Right cardiac atrium (tissue), 5 donors: ENCODE measurements at places on chromosomes 5 and 9.
A peak's percentile ranks its signal among the peaks of the same experiment; 100 is the strongest.

DNA sequence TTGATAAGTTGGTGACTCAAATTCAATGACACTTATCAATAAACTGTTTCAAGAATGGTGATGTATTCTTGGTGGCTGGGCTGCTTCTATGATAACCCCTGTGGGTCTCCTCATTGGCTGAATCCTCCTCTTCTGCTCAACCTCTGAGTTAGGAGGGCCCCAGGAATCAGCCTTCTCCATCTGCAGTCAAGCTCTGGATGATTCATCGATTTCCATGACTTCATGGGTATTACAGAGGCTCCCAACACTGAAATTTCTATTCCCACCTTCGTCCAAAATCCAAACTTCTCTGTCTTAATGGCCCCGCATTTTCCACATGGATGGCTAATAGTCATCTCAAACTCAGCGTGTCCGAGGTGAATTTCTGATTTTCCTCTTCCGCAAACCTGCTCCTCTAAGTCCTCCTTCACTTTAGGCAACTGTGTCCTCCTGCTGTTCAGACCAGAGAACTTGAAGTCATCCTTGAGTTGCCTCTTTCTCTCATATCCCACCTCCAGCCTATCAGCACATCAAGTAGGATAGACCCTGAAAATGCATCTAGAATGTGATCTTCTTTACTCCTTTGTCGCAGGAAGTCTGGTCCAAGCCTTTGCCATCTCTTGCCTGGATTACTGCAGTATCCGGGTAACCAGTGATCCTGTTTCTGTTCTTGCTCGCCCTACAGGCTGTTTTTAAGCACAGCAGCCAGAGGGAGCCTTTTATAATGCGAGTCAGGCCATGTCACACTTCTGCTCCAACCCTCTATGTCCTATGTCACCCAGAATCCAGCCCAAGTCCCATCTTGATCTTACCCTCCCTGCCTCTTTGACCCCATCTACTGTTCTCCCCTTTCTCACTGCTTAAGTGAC lies 41.4 kb upstream of the IL7R start:
- DNase-seq, result no peak

DNA sequence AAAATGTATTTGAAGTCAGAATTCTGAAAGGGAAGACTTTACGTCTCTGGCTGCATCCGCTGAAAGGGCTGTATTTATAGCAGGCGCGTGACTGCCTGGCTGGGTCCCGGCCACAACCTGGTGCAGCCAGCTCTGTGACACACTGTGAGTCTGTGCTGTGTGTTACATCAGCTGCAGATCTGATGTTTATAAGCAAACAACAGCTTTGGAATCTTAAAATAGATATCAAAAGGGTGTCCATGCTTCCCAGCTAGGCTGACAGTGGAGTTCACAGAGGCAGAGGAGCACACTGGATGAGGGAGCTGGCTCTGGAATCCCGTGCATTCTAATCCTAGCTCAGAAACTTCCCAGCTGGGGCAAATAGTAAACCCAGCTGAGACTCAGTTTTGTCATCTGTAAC lies 433.4 kb upstream of the BRINP1 start:
- DNase-seq, result peak; percentile 77

GRCh38 chr5:155193483-155194107 lies 180.0 kb downstream of the KIF4B start:
- DNase-seq, result peak; percentile 40

DNA sequence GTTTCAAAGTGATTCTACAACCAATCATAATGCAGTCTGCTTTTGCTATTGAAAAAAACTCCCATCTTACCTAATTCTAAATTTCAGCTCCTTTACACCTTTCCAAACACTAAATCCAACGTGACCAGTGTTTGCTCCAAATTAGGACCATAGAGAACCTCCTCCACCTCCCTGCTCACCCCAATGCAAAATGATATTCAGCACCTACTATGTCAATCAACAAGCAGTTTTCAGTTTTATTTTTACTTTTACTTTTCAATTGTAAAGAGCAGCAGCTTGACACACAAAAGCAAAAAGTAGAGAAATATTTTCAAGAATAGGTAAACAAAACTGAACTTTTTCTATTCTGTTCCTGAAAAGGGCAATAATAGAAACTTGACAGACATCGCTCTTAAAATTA lies 3.4 kb downstream of the FAM13B start:
- no peak for DNase-seq

- no peak for DNase-seq
Measured at GRCh38 chr5:120803282-120803681, 339.2 kb downstream of the PRR16 start.

DNA sequence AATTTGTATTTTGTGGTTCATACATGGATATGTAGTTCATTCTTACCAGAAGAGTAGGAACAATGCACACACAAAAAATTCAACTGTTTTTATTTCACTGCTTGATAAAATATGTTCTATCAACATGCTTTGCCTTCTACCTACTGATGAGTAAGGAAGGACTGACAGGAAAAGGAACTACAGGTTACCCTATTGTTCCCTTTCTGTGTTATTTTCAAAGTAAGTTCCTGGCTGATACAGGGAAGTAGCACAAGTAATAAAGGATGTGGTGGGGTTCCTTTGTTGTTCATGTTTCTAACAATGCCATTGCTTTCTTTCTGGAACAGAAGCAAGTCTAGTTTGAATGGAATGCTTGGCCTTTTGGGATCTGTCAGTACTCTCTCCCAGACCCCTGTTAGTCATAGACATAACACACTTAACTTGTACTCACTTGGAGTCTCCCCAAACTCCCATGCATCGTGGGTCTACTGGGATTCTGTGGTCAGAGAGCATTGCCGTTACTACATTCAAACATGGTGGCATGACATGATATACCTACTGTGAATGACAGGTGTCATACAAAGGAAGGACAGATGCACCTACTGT lies 20.2 kb upstream of the ALDOB start:
- DNase-seq, result no peak

DNA sequence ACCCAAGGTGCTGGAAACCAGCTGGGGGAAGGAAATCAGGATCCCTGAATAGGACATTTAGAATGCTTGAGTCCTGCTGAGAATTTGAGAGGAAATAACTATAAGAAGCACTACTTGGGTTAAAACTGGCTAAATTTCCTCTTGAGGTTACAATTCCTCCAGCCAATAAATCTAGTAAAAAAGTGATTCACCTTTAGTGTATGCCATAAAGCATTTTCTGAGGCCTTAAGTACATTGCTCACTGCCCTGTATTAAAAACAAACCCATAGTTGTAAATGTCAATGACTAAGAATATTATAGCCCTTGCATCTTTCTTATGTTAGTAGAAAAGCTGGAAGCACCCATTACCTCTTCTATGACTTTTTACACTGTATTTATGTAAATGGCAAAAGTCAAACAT lies 634.7 kb upstream of the ARRDC3 start:
- DNase-seq, result no peak

DNA sequence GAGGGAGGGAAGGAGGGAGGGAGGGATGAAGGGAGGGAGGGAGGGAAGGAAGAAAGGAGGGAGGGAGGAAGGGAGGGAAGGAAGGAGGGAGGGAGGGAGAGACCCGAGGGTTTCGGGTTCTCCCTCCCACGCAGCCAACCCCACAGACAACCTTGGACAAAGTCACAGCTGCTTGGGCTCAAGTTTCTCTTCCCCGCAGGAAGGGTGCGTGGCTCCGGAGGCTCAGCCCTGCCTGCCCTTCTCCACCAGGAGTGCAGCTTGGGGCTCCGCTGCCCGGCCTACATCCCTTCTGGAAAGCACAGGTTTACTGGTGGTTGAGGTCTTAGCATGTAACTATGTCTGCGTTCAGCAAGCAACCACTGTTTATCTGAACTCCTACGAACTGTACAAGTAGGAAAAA lies 15.0 kb downstream of the SLC12A7 start:
- no peak for DNase-seq

DNA sequence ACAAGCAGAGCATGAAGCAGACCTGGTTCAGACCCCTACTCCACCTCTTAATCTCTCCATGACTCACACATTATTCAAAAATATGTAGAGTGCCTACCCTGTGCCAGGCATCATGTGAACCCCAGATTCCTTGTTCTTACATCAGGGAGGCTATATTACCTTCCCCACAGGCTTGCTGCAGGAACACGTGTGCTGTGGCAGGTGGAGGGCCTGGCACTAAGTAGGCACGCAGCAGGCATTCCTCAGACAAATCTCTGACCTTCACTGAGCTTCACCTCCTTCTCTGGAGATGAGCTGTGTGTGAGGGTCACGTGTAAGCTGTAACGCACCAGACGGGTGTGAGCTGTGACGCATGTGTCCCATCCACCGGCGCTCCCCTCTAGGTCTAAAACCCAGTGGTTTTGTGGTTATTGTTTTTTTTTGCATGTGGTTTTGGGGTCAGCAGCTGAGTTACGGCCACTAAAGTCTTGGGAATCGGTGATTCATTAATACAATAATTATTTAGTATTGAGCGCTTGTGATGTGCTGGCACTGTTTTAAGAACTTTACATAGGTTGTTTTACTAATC lies 30.3 kb downstream of the ANGPTL2 start:
- no peak for DNase-seq

- peak; percentile 93 for DNase-seq
Measured at GRCh38 chr9:129752900-129753729, at the start of gene PTGES. PTGES (minus strand) TSS chr9:129753042; CDS start chr9:129753012, 30 bp downstream.

- DNase-seq, result no peak
Measured at GRCh38 chr9:108417726-108418125, 438.1 kb downstream of the ACTL7B start.

- DNase-seq, result no peak
Measured at GRCh38 chr5:57190593-57190992, 16.7 kb downstream of the GPBP1 start.

- no peak for DNase-seq
Measured at GRCh38 chr5:61783481-61783880, 451.4 kb downstream of the ZSWIM6 start.
